Mucosa of descending colon (tissue), 3 donors: ENCODE measurements at places on chromosomes 1 and 21. TPM values are rescaled to one million over a fixed set of nuclear protein-coding genes. Genes with fewer than 3 reads are reported as not detected.

Gene CD1B
- total RNA-seq = not detected

Gene TTC34
- 0.43 TPM for total RNA-seq

Gene GOLT1A
- 2.5 TPM for total RNA-seq

Gene NBPF9
- 13.4 TPM for total RNA-seq

Gene LCA5L
- total RNA-seq = 1.6 TPM

Gene ASPM
- 1.3 TPM for total RNA-seq

Gene SPRR2B
- total RNA-seq = not detected

Gene BTBD8
- total RNA-seq = 8.0 TPM

Gene CA6
- total RNA-seq = not detected

Gene EPS8L3
- 211 TPM for total RNA-seq

GRCh38 chr21:37337179-37337578 lies 29.4 kb upstream of the DYRK1A start:
- no peak for DNase-seq

- DNase-seq = no peak
Observed at GRCh38 chr1:88219521-88219920, 464.6 kb upstream of the PKN2 start.

- DNase-seq = no peak
Observed at GRCh38 chr1:34590211-34590623, 164.6 kb upstream of the GJB5 start.

DNA sequence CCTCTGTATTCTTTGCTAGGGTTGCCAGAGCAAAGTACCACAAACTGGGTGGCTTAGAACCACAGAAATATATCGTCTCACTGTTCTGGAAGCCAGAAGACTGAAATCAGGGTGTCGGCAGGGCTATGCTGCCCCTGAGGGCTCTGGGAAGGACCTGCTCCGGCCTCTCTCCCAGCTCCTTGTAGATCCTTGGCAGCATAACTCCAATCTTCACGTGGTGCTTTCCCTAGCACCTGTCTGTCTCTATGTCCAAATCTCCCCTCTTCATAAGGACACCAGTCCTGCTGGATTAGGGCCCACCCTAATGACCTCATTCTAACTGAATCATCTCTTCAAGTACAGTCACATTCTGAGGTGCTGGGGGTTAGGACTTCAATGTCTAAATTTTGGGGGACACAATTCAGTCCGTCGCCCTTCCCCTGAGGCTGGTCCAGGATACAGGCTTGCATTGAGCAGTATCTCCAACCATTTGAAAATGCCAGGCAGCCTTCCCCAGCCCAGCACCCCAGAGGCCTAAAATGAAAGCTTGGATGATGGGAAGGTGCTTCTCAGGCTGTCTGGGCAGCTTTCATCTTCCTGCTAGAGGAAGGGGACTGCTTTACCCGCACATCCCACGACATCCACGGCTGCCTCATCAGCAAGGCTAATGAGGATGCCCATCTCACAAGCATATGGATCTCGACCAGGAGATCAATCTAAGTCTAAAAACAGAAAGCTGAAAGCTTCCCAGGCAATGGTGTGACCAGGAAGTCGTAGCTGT lies 24.7 kb downstream of the TRIM67 start:
- no peak for DNase-seq

GRCh38 chr1:109929588-109930251 lies 19.1 kb downstream of the CSF1 start:
- no peak for DNase-seq

- no peak for DNase-seq
Observed at GRCh38 chr1:219414250-219414649, 198.7 kb downstream of the ZC3H11B start.

DNA sequence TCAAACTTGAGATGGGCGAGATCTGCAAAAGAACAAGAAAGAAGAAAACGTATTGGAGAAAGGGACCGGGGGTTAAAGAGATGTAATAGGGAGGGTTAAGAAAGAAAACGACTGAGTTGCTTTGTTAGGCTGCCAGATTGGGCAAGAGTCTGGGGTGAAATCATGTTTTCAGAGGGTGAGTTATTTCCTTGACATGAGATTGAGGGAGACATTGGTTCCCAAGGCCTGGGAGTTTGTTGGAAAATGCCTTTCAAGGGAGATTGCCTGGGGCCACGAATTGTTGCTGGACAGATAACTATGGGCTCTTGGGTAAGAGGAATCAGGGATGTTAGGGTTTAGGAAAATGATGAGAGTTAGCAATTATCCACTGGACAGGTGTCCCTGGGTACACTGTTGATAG lies 776 bp upstream of the CADM3 start:
- no peak for DNase-seq

DNA sequence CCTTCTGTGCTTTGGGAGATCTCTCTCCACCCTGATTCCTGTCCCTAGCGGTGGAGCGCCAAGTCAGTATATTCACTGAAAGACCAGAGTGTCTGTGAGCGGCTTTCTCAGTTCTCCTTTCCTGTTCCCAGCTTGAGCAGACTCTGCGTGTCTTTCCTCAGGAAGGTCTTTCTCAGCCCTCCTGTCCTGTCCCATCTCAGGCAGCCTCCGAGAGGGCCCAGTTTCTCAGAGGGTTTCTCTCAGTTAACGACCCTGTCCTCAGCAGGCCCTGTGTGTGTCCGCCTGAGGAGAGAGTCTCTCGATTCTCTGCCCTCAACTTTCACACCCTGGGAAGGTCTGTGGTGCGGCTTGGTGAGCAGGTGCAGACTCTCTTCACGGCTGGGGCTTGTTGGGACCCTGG lies 34.0 kb upstream of the CHIT1 start:
- DNase-seq = peak; percentile 16

- no peak for DNase-seq
Observed at GRCh38 chr1:171576144-171576543, 45.9 kb upstream of the MYOCOS start.

- DNase-seq = no peak
Observed at GRCh38 chr1:73903092-73903491, 294.9 kb downstream of the LRRIQ3 start.

DNA sequence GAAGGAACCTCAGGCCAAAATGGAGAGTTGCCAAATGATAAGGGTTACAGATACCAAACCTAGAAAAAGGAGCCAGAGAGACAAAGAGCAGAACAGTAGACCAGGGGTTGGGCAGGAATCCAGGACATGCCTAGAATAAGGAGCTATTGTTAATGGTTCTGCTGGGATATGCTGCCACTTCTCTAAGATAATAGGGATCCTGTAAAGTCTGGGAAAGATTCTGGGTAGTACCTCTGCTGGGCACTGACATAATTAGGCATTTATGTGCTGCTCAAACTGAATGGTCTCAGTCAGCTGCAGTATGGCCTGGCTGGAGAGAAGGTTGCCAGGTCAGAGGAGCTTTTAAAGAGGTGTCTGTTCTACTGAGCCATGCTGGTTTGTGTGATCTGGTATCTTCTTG lies 19.9 kb upstream of the NRIP1 start:
- no peak for DNase-seq

GRCh38 chr1:150619576-150620509 lies 9.6 kb downstream of the ENSA start:
- DNase-seq = peak; percentile 42

GRCh38 chr1:33348194-33348593 lies 27.3 kb upstream of the A3GALT2 start:
- no peak for DNase-seq

DNA sequence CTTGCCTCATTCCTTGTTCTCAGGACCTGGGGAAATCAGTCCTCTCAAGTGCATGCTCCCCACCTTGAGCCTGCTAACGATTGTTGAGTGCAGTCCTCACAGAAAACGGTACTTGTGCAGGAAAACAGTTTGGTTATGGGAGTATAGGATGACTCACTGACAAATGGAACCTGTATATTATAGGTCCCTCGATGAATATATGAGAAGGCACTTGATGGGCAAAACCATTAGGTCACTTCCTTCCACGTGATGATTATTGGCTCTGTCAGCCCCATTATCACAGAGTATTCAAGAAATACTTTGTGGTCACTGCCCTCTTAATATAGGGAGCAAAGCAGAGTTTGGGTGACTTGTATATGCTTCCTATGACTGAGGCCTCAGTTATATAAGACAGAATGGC lies 6.2 kb downstream of the CCDC17 start:
- no peak for DNase-seq

DNA sequence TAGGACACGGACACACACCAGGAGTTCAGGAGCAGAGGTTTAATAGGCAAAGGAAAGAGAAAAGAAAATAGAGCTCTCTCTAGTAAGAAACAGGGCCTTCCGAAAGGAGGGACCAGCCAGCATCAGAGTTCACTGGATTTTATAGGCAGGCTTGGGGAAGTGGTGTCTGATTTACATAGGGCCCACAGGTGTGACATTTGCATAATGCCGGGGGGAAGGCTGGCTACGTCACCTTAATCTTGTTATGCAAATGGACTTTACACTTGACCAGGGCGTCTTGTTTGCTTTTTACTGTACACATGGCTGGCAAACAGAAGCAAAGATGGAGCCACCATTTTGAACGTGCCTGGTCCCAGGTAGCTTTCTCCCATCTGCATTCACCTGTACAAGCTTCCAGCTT lies at the start of gene OR14A16:
Gene OR14A16 (minus strand): TSS at position 97 of the 400 bp plus-strand sequence. CDS start 8,390 bp downstream, outside the sequence.
- DNase-seq = no peak

GRCh38 chr1:238658763-238659162 lies 727.6 kb upstream of the CHRM3 start:
- DNase-seq = no peak

- no peak for DNase-seq
Observed at GRCh38 chr1:35569936-35570335, 3.2 kb upstream of the TFAP2E start.

DNA sequence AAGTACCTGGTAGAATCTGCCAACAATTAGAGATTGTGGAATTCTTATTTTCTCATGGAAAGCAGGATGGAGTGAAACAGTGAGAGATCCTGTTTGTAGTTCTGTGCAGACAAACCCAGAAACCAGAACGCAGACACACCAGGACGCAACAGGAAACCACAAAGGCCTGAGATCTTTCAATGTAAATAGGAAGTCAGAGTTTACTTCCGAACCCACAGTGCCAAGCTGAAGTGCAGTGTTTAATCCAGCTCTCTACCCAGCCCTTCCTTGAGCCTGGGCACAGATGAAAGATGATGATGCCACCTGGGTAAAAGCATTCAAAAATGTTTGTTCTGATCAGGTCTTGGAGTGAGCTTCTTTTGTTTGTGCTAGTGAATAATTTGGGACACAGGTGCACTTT lies 244.2 kb upstream of the HOOK1 start:
- DNase-seq = peak; percentile 46

GRCh38 chr1:185693654-185694053 lies 40.5 kb upstream of the HMCN1 start:
- no peak for DNase-seq

DNA sequence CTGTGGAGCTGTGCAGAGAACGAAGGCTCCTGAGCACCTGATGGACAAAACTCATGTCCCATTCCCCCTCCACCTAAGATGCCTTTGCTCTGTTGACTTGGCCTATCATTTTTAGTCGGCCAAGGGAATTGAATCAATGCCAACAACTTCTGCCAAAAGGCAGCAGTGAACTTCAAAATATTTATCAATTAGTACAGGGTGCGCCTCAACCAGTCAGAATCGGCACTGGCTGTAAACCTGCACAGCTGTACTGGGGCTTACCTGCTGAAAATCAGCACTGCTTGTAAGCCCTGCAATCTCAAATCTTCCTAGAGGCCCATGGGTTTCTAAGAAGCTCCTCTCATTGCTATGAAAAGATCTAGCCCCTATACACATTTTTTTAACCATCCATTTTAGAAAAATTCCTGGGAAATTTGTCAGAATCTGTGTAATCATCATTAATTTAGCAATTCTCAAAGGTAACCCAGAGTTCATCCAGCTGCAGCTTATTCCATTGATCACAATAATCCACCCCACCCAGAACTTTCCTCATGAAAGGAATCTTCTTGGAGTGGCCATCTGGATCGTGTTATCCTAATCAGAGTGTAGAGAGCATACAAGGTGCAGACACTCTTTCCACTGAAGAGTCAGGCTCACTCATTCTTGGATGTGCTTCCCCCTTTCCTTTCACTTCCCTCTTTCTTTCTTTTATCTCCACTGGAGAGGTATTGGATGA lies 40.2 kb downstream of the ADAMTS1 start:
- DNase-seq = no peak

DNA sequence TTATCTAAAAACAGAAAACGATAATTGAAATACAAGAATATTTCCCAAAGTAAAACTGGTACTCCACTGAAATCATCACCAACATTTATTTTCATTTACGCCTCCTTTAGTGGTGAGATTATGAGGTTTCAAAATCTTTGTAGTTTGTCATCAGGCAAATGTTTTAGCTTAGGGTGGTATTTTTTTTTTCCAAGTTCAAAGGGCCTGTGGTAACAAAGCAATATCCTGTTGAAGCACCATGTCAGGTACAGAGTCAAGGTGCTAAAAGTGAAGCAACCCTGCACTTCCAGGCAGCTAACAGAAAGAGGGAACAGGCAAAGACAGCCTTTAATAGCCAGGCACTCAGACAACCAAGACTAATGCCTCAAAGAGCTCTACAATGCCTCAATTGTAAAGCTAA lies 89.2 kb downstream of the JAK1 start:
- DNase-seq = no peak

DNA sequence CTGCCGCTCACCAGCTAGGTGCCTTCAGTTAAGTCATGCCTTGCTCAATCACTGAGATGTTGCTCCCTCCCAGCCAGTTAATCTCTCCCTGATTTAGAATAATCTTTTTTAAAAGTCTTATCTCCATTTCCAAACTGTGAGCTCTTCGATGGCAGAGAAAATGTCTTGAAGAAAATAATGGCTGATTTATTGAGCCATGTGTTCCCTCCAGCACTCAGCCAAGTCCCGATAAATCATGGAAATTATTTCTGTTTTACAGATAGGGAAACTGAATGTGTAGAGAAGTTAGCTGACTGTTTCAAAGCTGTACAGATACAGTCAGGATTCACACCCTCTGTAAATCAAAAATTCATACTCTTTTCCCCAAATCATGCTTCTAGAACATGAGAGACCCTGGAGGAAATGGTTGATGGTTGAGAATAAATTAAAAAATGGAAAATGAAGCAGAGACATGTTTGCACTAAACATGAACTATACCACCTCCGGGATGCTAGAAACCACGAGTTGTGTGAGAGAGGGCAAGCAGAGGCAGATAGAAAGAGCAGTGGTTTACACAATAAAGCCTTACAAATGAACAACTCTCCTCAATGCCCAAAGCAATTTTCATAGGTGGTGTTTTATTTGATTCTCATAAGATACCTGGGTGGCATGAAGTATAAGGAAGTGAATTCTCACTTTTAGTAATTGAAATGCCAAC lies 376.4 kb downstream of the PLPP3 start:
- DNase-seq = no peak

- DNase-seq = no peak
Observed at GRCh38 chr1:110872745-110873720, at the start of gene CD53. Gene CD53 (plus strand): TSS chr1:110873148. CDS start chr1:110891409, 18,261 bp downstream.

- DNase-seq = peak; percentile 81
Observed at GRCh38 chr1:91020967-91021685, 709 bp downstream of the ZNF644 start.
